ENCODE measurements at places on chromosomes 5 and 9.
A peak's percentile ranks its signal among the peaks of the same experiment; 100 is the strongest.

DNA sequence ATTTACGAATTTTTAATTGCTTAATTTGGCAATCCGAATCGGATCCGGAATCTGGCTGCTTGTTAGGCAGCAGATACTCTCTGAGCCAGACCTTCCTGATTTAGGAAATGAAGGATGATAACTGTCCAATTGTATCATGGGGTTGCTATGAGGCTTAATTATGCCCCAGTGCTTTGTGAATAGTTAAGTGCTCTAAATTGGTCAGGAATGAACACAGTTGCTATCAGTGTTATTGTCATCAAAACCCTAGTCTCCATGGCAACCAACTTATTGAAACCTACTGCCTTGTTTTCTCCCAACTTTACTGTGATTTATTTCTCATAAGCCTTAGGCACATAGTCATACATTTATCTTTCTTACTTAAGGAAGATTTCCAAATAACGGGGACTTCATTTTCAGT lies 47.9 kb downstream of the MAMDC2 start:
- DNase-seq = no peak

DNA sequence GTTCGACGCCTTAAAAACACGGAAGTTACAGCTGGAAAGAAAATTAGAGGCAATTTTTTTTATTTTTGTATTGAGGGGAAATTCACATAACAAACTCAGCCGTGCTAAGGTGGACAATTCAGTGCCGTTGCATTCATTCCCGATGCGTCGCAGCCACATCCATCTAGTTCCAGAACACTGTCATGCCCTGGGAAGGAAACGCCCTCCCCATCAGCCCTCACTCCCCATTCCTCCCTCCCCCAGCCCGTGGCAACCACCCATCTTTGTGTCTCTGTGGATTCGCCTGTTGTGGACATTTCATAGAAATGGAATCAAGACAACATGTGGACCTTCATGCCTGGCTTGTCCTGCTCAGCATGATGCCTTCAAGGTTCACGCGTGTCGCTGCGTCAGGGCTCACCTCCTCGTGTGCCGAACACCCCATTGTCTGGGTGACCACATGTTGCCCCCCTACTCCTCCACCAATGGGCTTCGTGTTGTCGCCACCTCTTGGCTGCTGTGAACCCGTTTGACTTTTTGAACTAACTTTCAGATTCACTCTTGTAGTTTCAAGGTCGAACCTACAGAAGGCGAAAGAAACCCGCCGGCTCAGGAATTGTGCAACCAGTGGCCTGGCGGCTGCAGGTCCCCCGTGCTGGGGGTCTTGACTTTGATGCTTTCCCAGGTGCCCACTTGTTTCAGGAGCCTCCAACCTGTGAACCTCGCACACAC lies 17.4 kb upstream of the CAMSAP1 start:
- DNase-seq = no peak

GRCh38 chr9:129270205-129270604 lies 92.1 kb upstream of the IER5L start:
- DNase-seq = no peak

GRCh38 chr5:76983468-76983867 lies 30.6 kb downstream of the CRHBP start:
- no peak for DNase-seq

GRCh38 chr5:135133698-135134515 lies 99.9 kb upstream of the PITX1 start:
- DNase-seq = no peak

DNA sequence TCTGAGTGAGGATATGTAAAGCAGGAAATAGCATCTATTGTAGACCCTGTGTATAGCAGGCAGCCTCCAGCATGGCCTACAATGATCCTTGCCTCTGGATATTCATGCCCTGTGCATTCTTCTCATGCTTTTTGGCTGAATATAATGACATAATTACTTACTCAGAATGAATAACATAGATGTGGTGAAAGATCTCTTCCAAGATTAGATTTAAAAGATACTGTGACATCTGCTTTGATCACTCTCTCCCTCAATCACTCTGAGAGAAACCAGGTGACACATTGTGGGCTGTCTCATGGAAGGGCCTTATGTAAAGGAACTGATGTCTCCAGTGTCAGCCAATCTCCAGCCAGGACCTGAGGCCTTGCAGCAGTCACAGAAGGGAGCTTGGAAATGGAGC lies 376.7 kb downstream of the DNAH5 start:
- no peak for DNase-seq

DNA sequence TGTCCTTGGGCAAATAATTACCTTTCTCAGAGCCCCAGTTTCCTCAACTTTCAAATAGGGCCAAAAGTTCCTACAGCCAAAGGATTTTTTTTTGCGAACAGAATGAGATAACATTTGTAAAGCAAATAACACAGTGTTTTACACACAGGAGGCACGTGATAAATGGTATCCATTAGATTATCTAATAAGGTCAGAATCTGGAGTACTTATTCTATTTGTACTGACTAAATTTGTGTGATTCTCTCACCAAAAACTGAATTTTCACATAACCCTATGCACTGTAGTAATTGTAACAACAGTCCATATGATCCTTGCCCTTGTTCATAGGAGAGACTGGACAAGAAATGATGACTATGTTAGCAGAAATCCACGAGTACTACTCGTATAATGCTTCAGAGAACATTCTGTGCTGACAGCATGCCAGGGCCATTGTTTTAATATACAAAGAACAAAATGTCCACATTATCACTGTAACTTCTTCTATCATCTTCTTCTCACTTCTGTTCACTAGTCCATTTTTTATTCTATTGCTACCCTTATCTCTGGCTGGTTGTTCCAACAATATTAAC lies 13.9 kb upstream of the FEM1C start:
- no peak for DNase-seq

- DNase-seq = no peak
Observed at GRCh38 chr9:107504585-107505455, 15.3 kb upstream of the KLF4 start.

DNA sequence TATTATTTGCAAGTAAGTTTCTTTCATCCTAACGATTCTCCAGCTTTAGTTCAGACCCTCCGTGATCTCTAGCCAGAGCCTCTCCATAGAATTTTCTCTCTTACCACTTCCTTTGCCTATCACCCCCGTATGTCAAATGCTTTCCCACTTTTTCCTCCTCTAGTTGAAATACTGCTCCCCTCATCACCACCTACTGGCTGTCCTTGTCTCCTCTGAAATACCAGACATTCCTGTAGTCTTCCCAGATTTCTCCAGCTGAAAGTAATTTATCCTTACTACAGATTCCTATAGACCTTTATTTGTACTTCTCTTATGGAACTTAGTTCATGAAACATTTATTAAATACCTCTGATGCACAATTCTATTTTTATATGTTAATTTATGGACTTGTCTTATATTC lies 36.0 kb upstream of the GLIPR2 start:
- DNase-seq = no peak

- DNase-seq = no peak
Observed at GRCh38 chr9:27888661-27889295, 315.5 kb upstream of the C9orf72 start.

DNA sequence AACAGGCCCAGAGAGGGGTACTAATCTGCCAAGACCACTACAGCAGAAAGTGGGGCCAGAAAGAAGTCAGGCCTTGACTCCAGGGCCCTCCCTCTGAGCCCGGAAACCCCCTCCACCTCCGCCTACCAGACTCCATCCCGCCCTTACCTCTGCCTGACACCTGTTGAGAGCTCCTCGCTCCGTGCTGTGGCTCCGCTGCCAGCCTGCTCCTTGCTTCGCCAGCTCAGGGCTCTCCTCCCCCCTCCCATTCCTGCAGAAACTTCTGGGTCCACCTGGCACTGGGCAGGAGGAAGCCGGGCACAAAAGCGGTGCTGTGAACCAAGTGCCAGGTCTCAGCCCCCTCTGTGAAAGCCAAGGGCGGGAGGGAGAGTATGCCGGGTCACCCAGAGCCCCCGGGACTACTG lies 6.4 kb upstream of the ST6GALNAC6 start:
- DNase-seq = peak; percentile 74

GRCh38 chr9:20442461-20443319 lies 179.6 kb downstream of the MLLT3 start:
- no peak for DNase-seq

DNA sequence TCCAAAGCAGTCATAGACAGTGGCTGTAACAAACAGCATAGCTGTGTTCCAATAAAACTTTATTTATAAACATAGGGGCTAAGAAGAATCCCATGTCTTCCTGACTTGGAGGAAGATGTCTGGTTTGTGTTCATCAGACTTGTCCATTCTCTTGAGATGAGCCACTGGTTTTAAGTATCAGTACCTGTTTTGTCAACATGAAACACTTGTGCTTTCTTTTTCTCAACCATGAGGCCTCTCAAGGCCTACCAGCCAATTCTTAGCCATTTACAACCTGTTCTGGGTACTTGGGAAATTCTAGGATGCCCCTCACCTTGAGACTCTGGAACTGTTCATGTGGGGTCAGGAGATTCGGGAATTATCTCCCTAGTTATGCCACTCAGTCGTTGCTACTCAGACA lies 154.3 kb upstream of the PPP1R2B start:
- no peak for DNase-seq

DNA sequence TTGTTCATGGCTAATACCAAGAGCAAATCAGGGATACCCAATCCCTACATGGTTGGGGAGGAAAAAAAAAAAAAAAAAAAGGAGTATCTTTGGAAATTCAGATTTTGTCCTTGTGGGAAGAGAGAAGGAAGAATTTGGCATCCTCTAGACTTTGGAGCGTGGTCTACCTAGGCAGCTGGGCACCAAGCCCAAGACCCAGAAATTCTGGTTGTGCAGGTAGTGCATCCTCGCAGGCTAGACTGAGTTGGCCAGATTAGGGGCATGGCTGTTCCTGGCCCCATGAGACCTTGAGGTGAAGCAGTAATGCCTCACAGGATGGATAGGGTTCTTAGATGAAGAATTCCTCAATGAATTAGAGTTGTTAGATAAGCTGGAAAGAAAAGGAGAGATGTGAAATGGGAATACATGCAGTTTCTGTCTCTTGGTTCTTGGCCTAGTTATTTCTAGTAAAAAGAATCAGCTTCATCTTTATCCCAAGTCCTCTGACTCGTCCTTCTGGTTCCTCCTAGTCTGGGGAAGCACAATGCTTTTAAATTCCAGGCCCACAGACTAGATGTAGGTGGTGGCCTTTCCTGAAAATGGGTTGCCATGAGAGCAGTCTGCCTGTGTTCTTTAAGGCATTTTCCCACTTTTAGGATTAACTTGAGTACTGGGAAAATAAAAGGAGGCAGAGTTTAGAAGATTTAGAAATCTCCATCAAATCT lies 140.5 kb upstream of the RUSC2 start:
- DNase-seq = no peak

DNA sequence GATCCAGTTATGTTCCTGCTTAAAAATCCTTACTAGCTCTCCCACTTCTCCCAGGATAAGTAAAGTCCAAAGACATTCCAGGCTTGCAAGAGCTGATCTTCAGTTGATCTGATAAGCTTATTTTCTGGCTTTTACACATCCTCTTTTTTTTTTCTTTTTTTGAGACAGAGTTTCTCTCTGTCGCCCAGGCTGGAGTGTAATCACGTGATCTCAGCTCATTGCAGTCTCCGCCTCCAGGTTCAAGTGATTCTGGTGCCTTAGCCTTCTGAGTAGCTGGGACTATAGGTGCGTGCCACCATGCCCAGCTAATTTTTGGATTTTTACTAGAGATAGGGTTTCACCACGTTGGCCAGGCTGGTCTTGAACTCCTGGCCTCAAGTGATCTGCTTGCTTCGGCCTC lies 37.3 kb upstream of the PTPN3 start:
- DNase-seq = no peak

- DNase-seq = no peak
Observed at GRCh38 chr5:112929336-112930081, 7.5 kb upstream of the REEP5 start.

GRCh38 chr5:148965511-148966265 lies 97.2 kb downstream of the SH3TC2 start:
- no peak for DNase-seq

GRCh38 chr5:82802954-82803353 lies 274.2 kb downstream of the TMEM167A start:
- DNase-seq = no peak

DNA sequence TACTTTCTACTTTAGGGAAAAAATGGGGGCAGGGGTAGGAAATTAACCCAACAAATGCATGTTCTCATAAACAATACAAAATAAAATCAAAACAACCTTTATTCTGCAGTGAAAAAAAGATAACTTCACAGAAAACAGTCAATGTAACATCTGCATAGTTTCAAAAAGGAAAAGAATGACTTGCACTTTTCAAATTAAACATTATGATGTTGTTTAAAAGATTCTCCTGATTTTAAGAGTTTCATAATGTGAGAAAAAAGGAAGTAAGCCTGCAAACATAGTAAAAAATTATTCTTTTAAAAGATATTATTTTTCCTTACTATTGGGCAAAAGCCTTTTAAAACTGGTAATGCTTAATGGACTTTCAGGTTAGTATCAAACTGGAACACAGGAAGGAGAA lies 7.6 kb downstream of the C9orf72 start:
- DNase-seq = no peak

DNA sequence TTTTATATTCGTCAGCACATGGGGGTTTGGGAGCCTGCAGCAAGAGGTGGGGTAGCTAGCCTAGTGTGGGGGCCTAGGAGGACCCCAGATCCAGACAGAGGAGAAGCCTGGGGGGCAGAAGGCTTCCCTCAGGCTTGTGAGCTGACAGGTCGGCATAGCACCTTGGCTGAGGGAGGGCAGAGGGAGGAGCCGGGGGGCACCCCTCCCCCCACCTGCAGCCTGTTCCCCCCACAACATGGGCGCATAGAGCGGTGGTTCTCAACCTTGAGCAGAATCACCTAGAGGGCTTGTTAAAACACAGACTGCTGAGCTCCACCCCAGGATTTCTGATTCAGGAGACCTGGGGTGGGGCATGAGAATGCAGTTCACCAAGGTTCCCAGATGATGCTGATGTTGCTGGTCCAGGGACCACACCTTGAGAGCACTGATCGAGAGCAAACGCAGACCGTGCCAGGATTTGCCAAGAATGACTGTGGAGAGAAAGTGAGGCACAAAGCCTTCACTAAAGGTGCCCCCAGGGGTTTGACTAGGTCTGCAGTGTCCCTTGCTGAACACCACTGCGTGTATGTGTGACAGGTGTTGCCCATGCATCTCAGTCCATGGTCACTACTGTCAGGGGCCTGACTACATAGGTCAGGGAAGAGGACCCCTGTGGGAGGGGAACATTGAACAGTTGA lies 163.3 kb downstream of the MACROH2A1 start:
- DNase-seq = no peak

- no peak for DNase-seq
Observed at GRCh38 chr9:123741214-123741613, 188.7 kb downstream of the DENND1A start.

DNA sequence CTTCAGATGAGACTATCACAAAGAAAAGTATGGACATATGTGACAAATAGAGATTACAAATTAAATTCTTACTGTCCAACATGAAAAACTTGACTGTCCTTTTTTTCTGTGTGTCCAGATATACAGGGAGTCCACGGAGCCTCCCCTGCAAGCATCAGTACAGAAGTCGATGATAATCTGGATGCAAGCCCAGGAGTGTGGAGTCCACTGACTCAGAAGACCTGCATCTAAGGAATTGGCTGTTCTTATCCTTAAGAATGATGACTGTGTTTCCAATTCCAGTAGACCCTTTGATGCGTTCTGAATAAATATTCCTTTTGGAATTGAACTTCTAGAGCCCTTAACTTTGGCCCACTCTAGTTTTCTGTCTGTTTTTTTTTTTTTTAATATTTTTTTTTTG lies 56.7 kb upstream of the TAF11L2 start:
- no peak for DNase-seq

- no peak for DNase-seq
Observed at GRCh38 chr9:113463418-113464285, at the start of gene RGS3. TSS of gene RGS3 (plus strand) at chr9:113463727. CDS start at chr9:113463803, 76 bp downstream.
